Globus pallidus (tissue), 1 donor: ENCODE measurements at places on chromosomes 2 and 18.

DNA sequence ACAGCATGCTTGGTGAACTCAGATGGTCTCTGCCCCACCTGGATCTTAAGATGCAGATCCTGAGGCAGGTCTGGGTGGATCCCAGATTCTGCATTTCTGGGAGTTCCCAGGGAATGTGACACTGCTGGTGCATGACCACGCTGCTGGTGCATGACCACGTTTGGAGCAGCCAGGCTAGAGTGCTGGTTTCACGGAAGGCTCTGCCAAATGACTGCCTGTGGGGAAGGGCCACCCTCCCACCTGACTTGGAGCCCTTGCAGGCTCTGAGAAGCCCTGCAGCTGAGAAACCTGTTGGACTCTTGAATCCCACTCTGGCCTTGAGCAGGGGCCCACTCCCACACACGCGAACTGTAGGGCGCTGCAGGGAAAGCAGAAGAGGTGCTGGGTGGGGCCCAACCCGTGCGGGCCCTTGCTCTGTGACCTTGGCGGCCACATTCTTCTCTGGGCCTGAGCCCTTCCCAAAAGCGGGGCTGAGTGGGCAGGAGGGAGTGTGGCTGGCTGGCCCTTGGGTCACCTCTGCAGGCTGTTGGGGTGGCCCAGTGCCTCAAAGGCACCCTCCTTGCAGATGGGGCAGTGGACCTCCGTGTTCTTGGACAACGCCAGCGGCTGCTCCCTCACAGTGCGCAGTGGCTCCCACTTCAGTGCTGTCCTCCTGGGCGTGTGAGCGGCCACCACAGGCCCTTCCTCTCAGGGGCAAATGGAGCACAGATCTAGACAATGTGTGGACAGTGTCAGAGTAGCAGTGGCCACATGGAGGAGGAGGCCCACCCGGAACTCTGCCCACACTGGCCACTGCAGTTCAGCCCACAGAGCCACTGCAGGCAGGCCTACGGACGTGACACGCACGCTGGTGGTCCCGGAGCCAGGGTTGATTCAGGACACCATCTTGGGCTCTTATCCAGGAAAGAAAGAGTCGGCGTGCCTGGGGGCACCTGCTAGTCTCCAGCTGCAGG, 7.9 kb downstream of the ERFE start:
- no peak for DNase-seq

GRCh38 chr18:72867746-72868584, at the start of gene NETO1:
Gene NETO1 (minus strand): TSS chr18:72867987. CDS start chr18:72867291, 696 bp downstream.
- no peak for DNase-seq

DNA sequence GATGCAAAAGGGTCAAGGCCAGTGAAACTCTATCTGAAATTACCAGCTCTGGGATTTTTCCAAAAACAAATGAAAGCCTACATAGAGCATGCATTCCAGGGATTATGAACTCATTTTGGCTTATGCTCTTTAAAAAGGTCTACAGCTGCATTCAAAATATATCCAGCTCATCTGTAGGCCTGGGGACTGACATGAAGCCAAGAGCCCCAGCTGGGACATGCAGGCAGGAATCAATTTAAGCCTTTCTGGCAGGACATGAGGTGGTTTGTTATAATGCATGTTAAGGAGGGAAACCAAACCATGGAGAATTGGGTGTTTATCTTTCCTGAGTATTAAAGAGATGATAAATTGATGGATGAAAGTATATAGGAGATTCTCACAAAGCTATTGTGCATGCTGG, 164.5 kb downstream of the RBM43 start:
- no peak for DNase-seq

- DNase-seq = no peak
Measured at GRCh38 chr2:189104934-189105333, 74.6 kb downstream of the COL5A2 start.

GRCh38 chr2:96146153-96146880, 1.1 kb upstream of the DUSP2 start:
- DNase-seq = peak; percentile 43

GRCh38 chr2:120312860-120313694, 32.9 kb upstream of the INHBB start:
- peak; percentile 77 for DNase-seq

- no peak for DNase-seq
Measured at GRCh38 chr18:25123438-25124232, 228.3 kb downstream of the ZNF521 start.

GRCh38 chr2:174846218-174846617, 81.9 kb upstream of the CHRNA1 start:
- DNase-seq = no peak

- DNase-seq = no peak
Measured at GRCh38 chr2:65647249-65647842, 214.9 kb upstream of the SPRED2 start.

DNA sequence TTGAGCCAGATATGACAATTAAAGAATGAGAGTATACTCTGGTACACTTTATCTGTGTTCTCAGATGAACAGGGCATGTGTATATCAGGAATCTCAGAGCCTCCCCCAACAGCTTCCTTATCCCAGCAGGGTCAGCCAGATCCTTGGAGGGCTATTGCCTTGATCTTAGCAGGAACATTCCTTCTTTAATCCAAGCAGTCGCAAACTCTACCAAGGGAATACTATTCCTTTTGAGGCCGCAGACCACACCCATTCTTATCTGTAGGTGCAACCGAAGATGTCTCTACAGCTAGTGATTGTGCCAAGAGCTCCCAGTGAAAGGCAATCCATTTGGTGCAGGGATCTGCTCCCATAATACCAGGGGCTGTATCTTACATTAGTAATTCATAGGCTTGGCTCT, 118.3 kb upstream of the DOK6 start:
- no peak for DNase-seq

DNA sequence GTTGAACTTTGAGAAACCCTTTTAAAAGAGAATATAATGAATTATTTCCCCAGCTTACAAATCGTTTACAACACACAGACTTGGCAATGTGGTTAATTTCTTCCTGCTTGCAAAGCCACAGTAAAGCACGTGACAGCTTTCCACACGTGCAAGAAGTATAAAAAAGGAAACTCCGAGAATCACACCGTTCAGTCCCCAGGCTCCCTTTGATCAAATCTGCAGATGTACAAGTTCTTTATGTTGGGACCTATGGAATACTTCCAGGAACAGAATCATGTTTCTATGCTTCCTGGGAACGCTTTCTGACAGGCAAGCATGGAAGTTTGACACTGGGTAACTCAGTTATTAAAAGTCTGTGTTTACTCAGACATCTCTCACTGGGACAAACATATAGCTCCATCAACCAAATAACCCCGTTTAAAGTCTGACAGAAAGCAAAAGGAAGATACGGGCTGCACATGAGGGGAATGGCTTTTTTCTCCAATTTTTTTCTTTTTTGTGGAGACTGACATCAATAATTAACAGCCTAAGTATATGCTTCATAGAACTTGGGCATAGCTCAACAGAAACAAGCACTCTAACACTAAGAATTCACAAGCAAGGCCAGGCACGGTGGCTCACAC, 134.8 kb downstream of the EIPR1 start:
- no peak for DNase-seq

DNA sequence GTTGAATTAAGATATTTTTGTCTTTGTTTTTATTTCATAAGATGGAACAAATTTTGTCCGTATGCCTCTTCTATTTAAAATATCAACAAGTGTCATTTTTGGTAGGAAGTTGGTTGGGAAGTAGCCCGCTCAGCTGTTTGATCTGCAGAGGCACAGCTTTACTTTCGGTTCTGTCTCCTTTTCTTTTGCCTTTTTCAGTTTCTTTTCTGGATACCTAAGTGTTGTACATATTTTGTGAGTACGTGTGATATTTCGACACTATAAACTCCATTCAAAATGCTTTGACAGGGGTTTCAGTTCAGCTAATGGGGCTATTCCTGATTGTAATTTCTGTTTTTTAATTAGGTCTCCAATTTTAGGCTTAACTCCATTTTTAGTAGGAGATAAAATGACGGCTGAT, 1785.0 kb upstream of the LRRTM1 start:
- DNase-seq = no peak

DNA sequence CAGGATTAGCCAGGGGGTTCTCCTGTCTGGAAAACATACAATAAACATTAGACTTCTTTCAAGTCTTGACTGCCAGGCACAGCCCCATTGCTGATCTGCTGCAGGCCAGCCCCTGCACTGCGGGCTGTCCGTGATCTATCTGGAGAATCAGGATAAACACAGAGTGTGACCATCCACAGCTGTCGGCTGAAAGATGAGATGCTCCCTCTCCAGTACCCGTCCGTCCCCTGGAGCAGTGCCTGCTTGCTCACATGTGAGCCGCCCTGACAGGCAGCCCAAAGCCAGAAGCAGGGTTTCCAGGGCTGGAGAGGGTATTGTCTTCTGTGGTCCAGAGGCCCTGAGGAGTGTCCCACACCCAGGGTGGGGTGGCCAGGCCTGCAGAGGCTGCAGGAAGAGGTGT, 46.1 kb upstream of the FOSL2 start:
- DNase-seq = no peak

DNA sequence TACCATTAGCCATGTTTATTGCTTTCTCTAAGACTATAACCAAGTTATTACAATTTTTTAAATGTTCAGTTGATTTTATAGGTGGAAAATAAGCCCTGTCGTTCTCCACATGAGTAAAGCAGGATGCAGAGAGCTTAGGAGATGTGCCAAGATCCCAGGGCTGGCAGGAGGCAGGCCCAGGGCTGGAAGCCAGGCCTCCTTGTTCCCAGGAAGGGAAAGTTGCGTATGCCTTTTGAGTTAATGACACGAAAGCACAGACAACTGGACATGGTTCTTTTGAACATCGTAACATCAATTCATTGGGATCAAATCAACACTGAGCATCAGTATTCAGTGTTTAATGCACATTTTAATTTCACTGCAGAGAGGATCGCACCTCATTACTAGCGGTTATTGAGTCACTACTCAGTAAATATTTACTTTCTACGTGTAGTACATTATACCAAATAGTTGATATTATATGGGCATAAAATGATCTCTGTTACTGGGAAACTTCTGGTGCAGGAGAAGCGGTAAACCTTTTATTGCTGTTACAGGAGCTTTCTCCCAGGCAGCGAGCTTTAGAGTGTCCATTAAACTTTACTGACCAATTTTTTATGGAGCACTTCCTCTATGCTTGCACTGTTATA, 60.0 kb downstream of the RNF144A start:
- peak; percentile 80 for DNase-seq

- no peak for DNase-seq
Measured at GRCh38 chr18:68937029-68937599, 139.2 kb downstream of the CCDC102B start.

DNA sequence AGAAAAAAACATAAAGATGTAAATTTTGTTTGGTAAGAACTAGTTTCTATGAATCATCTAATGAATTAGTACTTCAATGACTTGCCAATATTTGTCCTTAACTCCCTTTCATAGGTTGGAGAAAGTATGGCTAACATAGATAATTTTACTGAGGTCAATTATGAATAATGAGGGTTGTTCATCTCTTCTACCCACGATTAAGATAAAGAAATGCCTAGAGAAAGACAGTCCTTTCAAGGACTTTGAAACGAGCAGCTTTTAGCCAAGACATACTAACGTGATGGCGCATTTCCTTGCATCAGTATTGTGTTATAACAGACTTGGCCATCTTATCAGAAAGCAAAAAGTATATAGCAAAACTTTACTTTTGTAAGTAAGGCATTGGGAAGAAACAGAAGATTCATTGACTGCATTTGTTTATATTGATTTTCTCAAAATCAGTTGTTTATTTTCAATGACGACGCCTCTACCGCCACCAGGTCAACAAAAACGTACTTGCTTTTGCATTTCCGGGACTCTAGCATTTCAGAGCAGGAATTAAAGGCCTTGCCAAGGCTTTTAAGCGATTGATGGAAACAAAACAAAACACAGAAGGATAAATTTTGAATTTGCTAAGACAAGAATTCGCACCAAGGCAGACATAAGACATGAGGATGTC, 961 bp downstream of the RBM43 start:
- DNase-seq = no peak

DNA sequence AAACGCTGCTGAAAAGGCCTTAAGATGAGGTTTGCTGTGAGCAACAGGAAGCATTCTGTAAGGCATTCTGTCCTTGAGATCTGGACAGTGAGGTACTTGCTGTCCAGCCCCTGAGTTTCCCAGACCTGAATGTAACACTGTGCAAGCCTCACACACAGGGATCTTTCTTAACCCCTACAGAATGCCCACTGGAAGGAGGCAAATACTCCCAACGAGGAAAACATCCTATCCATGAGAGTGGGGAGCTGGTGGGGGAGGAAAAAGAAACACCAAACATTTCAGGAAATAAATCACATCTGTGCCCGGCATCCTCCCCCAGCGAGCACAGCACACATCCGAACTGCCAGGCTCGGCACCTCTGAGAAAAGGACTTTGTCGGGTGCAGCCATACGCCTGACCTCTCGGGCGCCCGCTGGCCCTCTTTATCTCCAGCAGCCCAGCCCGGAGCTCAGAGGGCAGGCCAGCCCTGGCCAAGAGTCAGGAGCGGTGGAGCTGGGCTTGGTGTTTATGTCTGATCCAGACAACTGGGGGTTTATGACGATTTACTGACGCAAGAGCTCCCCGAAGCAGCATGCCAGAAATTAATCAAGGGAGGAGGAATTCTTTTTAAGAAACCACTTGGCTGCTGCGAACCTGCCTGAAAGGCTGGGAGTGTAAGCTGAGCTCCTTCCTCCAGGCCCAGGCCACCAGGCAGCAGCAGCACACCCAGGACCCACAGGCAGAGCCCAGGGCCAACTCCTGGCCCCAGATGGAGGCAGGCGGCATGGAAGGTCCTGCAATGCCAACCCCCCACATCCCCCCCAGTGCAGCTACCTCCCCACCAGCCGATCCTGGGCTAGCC, 72.2 kb downstream of the HDAC4 start:
- peak; percentile 56 for DNase-seq

DNA sequence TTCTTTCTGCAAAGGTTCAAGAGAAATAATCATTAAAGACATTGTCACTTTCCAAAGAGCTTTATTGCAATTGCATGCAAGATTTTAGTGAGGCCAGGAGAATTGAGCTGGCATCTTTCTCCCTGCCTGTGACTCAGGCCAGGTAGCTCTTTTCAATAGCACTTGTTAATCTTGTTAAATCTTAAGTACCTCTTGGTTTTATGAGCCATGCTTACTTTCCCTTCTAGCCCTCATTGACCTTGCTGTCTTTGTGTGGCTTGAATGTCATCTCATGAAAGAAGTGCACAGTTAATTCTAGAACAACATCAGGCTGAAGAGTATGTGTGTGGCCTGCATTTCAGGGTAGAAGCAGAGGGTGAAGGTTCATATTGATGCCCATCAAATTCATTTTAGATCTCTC, 14.8 kb upstream of the LGALSL start:
- DNase-seq = no peak

DNA sequence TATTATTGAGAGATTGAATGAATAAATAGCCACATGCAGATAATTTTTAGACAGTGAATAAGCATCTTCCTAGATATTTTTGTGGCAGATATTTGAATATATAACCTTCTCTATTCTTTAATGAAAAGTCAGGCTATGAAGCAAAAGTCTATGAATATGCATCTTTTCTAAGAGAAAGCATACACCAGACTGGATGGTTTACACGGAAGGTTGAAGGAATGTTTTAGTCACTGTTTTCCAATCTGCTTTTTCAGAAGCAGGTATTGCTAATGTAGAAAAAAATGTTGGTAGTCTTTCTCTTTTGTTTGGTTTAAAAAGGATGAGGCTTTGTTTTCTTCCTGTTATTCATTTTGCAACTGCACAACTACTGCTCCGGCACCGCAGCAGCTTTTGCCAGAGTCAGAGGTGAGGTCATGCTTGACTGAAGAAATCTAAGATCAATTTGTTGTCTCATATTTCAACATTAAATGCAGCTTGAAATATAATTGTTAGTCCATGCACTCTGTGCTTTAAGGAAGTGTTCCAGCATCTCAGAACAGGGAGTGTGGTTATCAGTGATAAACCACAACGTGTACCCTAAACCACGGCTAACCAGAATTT, 1540.8 kb upstream of the PIK3C3 start:
- no peak for DNase-seq
